H9 (cell line): ENCODE measurements at places on chromosomes 12 and 14. TPM values are rescaled to one million over a fixed set of nuclear protein-coding genes. Genes with fewer than 3 reads are reported as not detected.

GRCh38 chr12:89862511-89863445, 154.1 kb upstream of the ATP2B1 start:
- no peaks in the 10 kb centered on the region for H3K4me1 ChIP-seq
- H3K27ac ChIP-seq, result no peak overlapping the region
- peaks cover 11% of the 10 kb centered on the region; the same call in 1 of the 2 replicates for H3K27me3 ChIP-seq
- no peaks in the 10 kb centered on the region for H3K36me3 ChIP-seq

Gene CKB
- 517 and 546 TPM in 2 replicates for total RNA-seq

- no peaks in the 10 kb centered on the region for H3K4me1 ChIP-seq
- H3K4me3 ChIP-seq, result no peak overlapping the region
- no peaks in the 10 kb centered on the region for H3K36me3 ChIP-seq
Measured at GRCh38 chr14:105058521-105059034, 6.7 kb downstream of the GPR132 start.

GRCh38 chr14:104494483-104494882, 85.1 kb upstream of the C14orf180 start:
- H3K27ac ChIP-seq, result no peak overlapping the region
- no peaks in the 10 kb centered on the region for H3K36me3 ChIP-seq
- no peak for DNase-seq
- H3K4me3 ChIP-seq, result no peak overlapping the region
- no peaks in the 10 kb centered on the region for H3K27me3 ChIP-seq

DNA sequence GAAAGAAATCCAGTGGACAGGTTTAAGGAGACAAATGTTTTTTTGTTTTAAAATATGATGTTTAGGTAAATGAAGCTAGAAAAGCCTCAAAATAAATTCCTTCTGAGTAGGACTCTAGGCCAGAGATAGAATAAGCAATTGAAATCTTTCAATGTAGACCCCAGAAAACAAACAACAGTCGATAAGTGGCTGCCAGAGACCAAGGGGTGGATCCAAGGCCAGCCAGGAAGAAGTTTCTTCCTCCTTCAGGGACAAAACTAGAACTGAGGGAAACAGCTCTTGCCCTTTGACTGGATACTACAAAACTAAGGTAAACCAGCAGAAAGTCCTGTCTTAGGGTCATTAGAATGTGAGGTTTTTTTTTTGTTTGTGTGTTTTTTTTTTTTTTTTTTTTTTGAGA, 481.6 kb downstream of the RAD51B start:
- DNase-seq, result no peak
- no peak overlapping the region for H3K27ac ChIP-seq
- no peaks in the 10 kb centered on the region for H3K27me3 ChIP-seq
- H3K36me3 ChIP-seq, result peaks cover 39% of the 10 kb centered on the region
- H3K4me3 ChIP-seq, result no peak overlapping the region

Gene CCDC38
- total RNA-seq, result not detected in 2 replicates

- DNase-seq, result no peak
- no peaks in the 10 kb centered on the region for H3K36me3 ChIP-seq
- no peak overlapping the region for H3K4me3 ChIP-seq
- no peaks in the 10 kb centered on the region for H3K4me1 ChIP-seq
- no peaks in the 10 kb centered on the region for H3K27me3 ChIP-seq
Measured at GRCh38 chr14:47207617-47208016, 467.8 kb downstream of the MDGA2 start.

DNA sequence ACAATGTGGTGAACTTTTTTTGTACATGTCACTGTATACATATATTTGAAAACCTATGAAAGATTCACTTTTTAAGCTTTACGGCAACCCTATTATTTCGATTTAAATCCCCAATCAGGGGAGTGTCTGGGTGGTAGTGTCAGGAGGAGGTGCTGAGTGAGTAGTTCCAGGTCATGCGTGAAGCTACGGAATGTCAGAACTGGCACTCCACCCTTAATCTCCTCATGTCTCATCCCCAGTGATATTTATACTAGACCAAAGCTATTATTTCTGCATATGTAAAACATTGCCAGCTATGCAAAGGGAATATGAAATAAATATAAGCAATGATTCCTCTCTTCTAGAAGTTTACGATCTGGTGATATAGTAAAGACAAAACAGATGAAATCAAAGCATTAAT, 12.3 kb downstream of the NR1H4 start:
- no peaks in the 10 kb centered on the region for H3K36me3 ChIP-seq
- H3K27me3 ChIP-seq, result no peaks in the 10 kb centered on the region
- H3K27ac ChIP-seq, result no peak overlapping the region
- no peak overlapping the region for H3K4me3 ChIP-seq
- H3K4me1 ChIP-seq, result no peaks in the 10 kb centered on the region

GRCh38 chr14:58145936-58146335, 6.1 kb downstream of the ARMH4 start:
- DNase-seq, result no peak
- H3K27ac ChIP-seq, result no peak overlapping the region
- H3K27me3 ChIP-seq, result peaks cover 3% of the 10 kb centered on the region; the same call in 1 of the 2 replicates
- H3K4me3 ChIP-seq, result no peak overlapping the region
